ENCODE measurements at places on chromosomes 1 and 21.

DNA sequence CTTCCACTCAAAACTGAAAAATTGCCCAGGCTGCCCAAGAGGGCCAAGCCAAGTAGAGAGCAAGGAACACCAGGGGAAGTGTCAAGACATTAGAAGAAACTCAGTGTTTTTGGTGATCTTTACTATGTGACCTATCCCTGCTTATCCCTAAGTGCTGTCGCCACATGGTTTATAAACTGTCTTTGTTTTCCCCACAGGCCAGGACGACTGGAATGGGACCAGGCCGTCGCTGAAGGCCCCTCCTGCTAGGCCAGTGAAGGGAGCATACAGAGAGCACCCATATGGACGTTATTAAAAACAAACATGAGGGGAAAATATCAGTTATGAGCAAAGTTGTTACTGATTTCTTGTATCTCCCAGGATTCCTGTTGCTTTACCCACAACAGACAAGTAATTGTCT, 28.7 kb downstream of the KHDRBS1 start:
- no peak for DNase-seq

DNA sequence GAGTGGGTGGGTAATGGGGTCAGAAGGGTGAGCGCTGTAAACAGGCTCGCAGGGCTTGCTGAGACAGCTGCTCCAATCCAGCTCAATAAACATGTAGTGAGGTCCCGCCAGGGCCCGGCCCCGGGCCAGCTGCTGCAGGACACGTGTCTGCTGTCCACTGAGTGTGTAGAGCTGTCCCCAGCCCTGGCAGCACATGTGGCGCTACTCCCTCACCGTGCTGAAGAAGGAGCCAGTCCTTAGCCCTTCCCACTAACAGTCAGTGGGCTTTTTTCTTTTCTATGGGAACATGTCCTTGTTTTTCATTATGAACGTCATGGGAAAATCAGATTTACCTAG, 78.9 kb upstream of the C1orf174 start:
- DNase-seq: no peak

DNA sequence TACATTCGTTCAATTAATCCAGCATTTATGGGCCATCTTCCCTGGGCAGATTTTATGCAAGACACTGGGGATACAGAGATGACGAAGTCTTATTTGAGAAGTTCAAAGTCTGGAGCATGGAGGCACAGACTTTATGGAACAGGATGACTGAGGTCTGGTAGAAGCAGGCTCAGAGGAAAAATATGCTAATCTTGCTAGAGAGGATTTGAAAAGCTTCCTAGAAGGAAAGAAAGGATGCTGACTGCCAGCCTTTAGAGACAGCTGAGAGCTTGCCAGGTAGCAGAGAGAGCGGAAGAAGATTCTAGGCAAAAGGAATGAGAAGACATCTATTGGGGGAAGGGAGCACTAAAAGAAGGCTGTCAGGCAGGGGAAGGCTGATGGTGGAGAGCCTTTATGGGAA, 75.5 kb upstream of the ATP5PO start:
- DNase-seq: no peak

GRCh38 chr1:1565340-1565739, 9.3 kb downstream of the SSU72 start:
- no peak for DNase-seq

DNA sequence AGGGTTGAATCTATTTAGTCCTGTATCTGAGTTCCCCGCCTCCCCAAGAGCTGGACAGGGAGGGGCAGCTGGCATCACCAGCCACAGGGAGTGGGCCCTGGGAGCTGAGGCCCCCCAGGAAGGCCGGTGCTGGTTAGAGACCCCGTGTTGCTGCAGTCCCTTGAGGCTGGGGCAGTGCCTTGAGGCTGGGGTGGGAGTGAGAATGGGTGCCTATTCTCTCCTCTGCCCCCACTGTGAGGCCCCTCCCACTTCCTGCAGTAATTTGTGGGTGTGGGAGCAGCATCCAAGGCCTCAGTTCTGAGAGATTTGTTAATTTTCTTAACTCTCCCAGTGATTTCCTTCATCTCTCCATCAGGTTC, 2.5 kb upstream of the TRAPPC3 start:
- no peak for DNase-seq
